ENCODE measurements at places on chromosomes 1 and 21.

DNA sequence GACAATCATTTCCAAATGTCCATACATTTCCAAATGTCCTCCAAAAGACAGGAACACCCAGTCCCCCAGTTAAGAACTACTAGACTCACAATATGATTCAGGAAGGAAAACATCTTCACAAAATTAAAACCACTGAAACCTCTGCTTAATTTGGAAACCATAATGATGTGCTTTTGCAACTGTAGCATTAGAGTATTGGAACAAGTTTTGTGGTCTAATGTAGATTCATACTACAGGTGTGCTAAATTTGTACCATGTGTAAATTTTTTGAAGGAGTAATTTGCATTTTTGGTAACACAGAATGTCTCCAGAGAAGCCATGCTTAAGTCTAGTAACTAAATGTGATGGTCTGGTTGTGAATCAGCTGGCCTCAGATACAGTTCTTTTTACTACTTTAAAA, 129.6 kb downstream of the DPYD start:
- DNase-seq: no peak

DNA sequence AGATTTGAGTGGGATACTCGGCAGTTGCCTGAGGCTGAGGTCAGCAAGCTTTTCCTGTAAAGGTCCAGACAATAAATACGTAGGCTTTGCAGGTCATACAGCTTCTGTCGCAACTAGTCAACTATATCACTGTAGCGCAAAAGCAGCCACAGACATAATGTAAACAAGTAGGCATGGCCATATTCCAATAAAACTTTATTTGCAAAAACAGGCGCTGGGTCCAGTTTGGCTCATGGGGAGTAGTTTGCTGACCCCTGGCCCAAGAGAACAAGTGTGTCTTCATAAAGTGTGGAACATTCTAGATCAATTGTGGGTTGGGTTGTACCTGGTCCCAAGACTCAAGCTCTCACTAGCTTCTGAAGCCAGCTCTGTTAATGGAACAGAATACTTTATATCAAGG, 78.8 kb downstream of the MIS18A start:
- DNase-seq: no peak

DNA sequence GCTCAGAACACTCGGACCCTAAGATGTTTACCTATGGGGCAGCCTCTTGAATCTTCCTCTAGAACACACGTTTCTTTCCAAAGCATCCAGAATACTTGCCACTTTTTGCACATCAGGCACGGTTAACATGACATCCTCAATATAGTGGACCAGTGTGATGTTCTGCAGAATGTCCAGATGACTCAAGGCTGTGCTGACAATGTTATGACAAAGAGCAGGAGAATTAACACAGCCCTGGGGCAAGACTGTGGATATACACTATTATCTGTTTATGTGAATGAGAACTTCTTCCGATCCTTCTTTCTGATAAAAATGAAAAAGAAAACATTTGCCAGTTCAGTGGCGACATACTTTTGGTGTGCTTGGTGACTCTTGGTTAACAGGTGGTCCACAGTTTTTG, 154.3 kb downstream of the PDE4B start:
- no peak for DNase-seq

DNA sequence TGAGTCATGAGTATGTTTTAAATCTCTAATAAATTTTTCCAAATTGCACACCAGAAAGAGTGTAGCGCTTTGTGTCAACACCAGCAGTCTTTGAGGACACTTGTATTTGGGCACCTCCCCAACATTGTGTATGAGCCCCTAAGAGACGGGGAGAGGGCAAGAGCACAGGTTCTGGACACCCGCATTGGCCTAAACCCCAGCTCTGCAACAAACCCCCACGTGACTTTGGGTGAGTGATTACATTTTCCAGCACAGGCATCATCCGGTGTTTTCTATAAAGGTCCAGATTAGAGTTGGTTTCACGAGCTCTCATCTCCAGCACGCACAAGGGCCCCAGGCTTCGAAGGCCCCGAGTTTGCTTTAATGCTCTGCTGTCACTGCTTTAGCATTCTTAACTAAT, 66.3 kb upstream of the SLC45A1 start:
- DNase-seq: no peak

DNA sequence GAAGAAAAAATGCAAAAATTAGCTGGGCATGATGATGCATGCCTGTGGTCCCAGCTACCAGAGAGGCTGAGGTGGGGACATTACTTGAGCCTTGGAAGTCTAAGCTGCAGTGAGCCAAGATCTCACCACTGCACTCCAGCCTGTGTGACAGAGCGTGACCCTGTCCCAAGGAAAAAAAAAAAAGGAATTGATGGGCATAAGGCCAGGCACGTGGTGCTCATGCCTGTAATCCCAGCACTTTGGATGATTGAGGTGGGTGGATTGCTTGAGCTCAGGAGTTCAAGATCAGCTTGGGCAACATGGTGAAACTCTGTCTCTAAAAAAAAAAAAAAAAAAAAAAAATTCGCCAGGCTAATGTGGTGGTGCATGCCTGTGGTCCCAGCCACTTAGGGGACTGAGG, 55.8 kb upstream of the ATP2B4 start:
- no peak for DNase-seq

- no peak for DNase-seq
Measured at GRCh38 chr1:104028416-104029035, 278.8 kb downstream of the AMY1C start.

DNA sequence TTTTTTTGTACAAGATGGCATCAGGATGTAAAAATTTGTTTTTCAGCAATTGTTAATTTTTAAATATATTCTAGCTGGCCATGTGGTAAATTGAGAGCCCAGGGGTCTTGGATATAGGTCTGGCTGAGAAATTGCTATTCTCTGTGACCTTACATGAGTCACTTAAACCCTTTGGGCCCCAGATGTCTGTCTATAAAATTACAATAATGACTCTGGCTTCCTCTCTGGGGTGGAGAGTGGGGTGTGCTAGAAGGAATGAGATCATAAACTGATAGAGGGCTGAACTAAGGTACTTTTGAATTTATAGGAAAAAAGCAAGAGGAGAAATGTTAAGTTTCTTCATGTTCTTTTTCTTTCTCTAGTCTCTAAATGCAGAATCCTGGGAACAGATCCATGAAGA, 12.4 kb upstream of the TCHH start:
- DNase-seq: no peak

DNA sequence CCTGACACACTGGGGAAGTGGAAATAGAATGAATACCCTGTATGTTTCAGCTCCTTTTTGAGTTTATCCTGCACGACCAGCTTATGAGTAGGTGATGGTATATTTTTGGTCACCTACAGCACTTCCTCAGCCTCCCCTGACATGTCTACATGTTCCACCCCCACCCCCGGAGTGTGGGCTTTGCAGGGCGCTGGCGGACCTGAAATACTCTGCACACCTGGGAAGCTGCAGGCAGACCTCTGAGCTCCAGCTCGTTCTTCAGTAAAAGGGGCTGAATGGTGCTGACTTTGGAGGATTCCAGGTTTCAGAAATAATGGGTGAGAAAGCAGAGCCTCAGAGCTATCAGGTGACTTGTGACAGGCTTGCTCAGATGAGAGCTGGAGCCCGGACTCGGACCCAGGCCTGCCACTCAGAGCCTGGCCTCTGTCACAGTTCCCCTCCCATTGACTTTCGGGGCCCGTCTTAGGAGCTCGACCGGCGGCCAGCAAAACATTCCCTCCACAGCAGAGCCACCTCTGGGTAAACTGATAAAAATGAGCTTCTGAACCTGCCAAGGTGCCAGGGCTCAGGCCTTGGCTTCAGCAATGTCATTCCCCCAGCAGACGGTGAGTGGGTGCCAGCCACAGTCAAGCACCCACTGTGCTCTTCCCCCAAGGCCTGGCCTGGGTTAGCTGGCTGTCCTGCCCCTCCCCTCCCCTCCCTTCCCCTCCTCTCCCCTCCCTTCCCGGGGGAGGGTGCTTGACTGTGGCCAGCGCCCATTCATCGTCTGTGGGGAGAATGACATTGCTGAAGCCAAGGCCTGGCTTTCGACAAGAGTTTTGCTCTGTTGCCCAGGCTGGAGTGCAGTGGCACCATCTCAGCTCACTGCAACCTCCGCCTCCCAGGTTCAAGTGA, 30.1 kb downstream of the DOP1B start:
- no peak for DNase-seq

- DNase-seq: no peak
Measured at GRCh38 chr1:246404078-246404477, 103.0 kb downstream of the SMYD3 start.

GRCh38 chr1:15937706-15938168, 38.2 kb downstream of the ZBTB17 start:
- DNase-seq: peak; percentile 81

DNA sequence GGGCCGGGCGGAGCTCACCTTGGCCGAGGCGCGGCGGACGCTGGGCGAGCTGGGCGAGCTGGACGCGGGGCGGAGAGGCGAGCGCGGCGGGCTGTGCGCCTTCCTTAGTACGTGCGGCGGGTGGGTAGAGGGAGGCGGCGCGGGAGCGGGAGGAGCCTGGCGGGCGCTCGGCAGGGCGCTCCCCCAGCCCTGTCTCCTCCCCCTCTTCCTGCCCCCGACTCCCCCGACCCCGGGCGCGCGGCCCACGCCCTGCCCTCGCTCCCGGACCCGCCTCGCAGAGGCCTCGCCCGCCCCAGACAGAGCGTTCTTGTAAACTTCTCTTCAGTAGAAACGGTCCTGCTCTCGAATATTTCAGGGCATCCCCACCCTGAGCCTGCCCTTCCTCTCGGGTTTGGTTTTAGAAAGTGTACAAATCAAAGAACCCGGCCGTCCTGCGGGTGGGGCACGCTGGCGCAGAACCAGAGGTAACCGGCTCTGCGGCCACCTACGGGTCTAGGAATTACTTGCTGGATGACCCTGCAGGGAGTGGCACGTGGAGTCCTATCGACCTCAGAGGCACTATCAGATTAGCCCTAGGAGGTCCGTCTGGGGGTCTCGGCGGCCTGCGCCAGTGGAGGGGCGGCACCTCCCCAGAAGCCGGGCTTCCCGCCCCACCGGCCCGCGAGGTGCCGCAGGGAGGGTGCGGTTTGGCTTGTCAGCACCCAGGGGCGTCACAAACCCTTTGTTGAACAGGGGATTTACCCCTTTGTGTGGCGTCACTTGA, at the start of gene S100A10:
S100A10 (minus strand) TSS at position 126 of the 763 bp plus-strand sequence. CDS start 7,629 bp downstream, outside the sequence.
- no peak for DNase-seq

DNA sequence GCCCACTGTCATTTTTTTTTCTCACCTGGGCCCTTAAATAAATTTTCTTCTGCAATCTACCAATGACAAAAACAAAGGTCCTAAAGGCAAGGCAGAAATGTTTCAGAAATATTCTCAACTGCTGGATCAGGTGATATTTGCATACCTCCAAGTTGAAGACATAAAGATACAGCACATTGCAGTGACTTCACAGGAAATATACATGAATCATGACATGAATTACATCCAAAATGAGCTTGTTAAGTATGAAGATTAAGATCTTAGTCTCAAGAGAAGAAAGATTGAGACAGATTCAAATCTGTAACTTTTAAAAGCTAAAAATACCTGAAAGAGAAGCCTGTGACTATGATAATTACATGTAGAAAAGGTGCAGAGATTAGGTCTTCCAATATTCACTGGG, 207.8 kb downstream of the SIPA1L2 start:
- DNase-seq: no peak

DNA sequence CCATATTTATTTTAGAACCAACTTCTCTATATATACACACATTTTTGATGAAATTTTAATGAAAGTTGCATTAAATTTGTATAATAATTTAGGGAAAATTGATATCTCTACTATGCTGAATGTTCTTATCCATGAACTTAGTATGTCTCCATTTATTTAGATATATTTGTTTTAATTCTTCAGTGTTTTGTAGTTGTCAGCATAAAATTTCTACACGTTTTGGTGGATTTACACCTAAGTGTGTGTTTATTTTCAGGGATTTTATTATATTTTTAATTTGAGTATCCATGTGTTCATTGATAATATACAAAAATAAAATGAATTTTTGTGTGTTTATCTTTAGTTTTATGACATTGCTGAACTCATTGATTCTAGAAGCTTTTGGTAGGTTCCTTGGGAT, 36.7 kb downstream of the PCBP3 start:
- DNase-seq: no peak

DNA sequence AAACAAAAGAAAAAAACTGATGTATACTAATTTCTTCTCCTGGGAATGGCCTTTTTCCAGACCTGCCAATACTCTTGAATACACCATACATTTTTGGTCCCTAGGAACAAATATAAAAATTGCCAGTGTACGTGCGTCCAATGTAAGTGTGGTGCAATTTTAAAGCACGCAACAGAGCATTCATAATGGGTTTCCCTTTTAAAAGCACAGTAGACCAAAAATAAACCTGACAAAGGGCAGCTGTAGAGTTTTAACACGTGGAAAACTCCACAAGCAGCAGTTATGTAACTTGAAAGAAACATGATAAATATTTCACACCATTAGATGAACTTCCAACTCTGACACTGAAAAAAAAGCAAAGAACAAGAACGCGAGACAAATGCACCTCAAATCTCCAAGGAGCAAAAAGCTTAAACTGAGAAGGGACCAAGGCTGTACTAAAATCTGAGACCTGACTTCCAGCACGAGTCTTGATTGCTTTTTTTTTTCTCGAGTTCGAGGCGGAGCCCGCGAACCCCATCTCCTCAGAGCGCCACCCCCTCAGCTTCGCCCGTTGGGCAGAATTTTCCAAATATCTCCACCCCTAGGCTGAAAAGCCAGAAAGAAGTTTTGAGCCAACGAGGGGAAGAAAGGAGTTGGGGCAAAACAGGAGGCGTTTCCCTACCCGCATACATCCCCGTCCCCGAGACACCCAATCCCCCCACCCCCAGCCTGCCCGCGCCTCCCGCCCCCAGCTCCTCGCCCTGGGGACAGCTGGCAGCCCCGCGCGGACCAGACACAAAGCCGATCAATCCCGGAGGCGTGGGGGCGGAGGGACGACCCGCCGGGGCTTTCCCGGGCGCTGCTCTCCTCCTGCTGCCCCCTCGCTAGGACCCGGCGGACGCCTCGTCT, at the start of gene JAM2:
JAM2 (plus strand) TSS at position 599 of the 891 bp plus-strand sequence. CDS start 564 bp downstream, outside the sequence.
- peak; percentile 25 for DNase-seq
